ENCODE measurements at places on chromosomes 12 and 14.

DNA sequence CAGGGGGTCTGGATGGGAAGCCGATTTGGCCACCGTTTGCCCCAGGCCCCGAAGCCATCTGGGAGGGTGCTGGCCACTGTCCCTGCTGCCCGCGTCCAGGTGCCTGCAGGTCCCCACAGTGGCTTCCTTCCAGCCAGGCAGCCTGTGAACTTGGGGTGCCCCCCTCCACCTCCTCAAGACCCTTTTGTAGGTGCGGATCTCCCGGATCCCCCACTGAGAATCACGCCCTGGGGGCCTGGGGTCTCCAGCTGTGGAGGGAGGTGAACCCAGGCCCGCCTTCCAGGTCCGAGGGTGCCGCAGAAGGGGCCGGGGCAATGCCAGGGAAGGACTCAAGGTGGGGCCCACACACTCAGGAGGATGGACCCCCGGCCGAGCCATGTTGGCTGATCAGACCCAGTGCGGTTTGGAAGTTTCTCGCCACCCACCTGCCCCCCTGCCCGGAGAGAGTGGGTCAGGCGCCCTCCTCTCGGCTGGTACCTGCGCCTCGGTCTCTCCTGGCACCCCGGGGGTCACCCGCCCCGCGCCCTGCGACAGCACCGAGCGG, 1.7 kb downstream of the MMP17 start:
- DNase-seq, result no peak

GRCh38 chr12:101019667-101020066, 190.4 kb downstream of the SLC5A8 start:
- DNase-seq, result no peak

DNA sequence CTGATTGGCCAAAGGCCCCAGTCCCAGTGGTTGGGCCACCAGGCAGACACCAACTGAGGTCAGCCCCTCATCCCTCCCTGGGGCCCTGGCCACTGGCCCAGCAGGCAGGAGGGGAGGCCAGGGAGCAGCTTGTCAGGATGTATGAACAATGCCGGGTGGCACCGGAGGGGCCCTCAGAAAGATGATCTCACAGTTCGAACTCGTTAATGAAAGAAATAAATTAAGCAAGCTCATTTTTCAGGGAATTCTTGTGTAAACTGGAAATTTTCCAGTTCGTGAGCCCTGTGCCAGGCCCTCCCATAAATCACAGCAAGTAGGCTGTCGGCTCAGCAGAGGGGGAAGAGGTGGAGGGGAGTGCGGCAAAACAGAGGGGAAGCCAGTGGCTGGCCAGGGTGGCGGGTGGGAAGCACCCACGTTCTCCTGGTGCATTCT, 177.0 kb upstream of the VASH1 start:
- no peak for DNase-seq

DNA sequence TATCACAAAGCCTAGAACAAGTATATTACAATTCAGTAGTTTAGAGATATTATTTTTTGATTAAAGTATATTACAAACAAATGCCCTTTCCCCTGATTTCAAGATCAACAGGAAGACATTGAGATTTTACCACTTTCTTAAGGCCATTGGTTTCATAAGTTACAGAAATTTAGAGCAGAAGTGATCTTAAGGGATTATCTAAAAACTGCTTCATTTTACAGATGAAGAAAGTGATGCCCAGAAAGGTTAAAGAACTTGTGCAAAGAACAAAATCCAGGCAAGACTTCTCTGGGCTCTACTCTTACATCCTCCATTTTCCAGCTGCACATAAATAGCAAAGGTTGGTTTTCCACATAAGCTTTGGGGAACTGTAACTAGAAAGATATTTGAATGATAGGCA, 87.5 kb downstream of the DUSP6 start:
- no peak for DNase-seq

GRCh38 chr14:75559451-75560222, 18.8 kb upstream of the FLVCR2 start:
- DNase-seq, result no peak

DNA sequence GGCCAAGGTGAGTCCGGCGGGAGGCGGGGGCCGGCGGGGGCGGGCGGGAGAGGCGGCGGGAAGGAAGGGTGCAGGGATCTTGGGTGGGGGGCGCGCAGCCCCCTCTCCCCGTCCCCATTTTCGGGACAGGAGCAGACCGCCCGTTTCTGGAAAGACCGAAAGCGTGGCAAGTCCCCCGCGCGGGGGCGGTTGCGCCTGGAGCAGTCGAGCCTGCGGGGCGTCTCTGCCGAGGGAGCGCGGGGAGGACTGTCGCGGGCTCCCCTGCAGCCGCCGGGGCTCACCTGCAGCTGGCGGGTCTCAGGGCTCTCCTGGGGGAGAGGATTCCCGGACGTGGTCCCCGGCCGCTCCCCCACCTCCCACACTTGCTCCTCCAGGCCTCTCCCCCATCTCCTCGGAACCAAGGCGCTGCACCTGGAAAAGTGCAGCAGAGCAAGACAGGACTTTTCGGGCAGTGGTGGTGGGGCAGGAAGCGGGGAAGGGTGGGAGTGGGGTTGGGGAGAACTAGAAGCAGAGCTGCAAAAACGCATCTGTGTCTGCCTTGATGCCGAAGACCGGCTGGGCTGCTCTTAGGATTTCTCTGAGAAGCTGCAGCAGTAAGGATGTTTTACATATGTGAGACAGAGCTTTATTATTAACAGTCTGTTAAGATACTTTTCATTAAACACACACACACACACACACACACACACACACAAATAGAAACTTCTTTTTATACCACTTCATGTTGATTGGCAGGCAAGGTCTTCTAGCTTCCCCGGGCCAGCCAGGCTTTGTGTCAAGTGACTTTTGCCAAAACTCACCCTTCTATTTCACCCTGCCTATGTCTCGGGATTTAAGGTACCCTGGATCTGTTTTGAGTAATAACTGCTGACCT, 677 bp downstream of the C12orf75 start:
- no peak for DNase-seq

All from esophagus squamous epithelium (tissue), 5 donors.